ENCODE measurements at places on chromosomes 4 and X.

- DNase-seq: no peak
Observed at GRCh38 chrX:38861489-38861888, 60.2 kb downstream of the MID1IP1 start.

DNA sequence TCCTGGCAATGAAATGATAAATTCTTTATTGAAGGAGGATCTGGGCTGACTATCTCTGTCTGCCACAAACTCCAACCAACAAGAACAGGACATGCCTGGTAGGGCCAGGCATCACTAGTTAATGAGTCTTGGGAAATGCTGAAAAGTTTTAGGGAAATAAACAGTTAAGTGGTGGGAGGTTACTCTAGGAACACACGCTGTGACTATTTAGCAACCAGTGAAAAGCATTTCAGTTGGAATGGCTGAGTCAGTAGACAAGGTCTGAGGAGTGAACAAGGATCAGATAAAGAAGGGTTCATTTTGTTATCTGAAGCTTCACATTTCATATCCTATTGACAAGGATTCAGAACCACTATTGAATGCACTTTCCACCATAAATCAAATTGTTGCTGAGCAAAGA, 394.9 kb upstream of the BOD1L1 start:
- no peak for DNase-seq

- DNase-seq: no peak
Observed at GRCh38 chr4:15963001-15963451, at the start of gene FGFBP2. Gene FGFBP2, minus strand, starts transcription at chr4:15963175. Its CDS starts 46 bp downstream, at chr4:15963129.

GRCh38 chr4:38409852-38410251, 254.1 kb upstream of the KLF3 start:
- no peak for DNase-seq

- no peak for DNase-seq
Observed at GRCh38 chrX:41184312-41184711, 99.1 kb downstream of the USP9X start.

GRCh38 chrX:13258052-13258444, 61.8 kb downstream of the ATXN3L start:
- DNase-seq: no peak

DNA sequence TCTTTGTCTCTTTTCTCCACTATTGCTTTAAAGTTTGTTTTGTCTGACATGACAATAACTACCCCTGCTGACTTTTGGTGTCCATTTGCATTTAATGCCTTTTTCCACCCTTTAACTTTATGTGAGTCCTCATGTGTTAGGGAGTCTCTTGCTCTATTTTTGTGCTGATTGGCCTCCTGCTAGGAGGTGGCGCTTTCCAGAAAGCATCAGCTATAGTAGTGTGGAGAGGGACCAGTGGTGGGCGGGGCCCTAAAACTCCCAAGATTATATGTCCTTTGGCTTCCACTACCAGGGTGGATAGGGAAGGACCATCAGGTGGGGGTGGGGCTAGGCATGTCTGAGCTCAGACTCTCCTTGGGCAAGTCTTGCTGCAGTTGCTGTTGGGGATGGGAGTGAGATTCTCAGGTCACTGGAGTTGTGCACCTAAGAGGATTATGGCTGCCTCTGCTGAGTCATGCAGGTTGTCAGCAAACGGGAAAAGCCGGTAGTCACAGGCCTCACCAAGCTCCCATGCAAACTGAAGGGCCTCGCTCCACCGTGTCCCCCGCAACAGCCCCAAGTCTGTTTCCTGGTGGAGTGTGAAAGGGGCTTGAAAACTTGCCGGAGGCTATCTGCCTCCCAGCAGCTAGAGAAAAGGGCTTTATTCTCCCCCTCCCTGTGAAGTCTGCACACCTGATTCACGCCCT, 156.3 kb downstream of the CPEB2 start:
- no peak for DNase-seq

DNA sequence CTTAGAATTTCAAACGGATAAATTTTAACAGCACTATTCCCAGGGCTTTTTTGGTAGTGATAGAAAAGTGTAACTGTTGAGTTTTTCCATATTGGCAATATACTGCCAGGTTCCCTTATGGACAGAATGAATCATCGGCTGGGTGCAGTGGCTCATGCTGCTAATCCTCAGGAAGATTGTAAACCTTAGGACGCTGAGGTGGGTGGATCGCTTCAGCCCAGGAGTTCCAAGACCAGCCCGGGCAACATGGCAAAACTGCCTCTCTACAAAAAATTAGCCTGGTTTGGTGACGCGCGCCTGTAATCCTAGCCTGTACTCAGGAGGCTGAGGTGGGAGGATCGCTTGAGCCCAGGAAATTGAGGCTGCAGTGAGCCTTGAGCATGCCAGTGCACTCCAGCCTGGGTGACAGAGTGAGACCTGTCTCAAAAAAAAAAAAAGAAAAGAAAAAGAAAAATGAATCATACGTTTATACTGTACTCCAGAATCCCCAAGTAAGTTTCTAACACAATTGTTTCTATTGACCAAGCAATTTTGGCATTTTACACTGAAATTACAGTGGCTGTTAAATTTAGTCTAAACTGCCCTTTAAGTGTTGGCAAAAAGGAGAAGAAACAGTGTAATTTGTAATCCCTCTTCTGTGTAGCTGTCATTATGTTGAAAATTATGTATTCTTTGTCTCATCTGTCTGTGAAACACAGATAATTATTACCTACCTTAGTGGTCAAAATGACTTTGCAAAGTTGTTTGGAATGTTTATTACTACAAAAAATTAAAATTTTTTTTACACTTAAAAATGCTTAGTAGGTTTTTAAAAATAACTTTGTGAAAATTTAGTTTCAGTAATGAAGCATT, 1.8 kb downstream of the SLC30A9 start:
- no peak for DNase-seq

DNA sequence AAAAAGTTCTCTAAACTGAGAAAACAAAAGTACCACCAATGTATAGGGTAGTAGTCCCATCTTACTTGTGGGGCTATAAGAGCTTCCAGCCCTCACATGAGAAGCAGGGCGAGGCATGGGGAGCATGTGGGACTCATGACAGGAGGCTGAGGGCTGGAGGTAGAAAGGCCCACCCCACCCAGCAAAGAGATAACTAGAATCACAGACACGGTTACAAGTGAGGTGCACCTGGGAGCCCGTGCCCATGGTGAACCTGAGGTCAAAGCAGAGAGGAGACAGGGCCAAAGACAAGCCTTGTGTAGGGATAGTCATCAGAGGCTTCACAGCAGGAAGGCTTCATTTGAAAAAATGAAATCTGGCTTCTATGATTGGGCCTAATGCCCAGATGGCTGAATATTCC, 55.4 kb downstream of the TTC29 start:
- DNase-seq: no peak

- DNase-seq: no peak
Observed at GRCh38 chrX:7270933-7271332, 123.0 kb upstream of the PUDP start.

DNA sequence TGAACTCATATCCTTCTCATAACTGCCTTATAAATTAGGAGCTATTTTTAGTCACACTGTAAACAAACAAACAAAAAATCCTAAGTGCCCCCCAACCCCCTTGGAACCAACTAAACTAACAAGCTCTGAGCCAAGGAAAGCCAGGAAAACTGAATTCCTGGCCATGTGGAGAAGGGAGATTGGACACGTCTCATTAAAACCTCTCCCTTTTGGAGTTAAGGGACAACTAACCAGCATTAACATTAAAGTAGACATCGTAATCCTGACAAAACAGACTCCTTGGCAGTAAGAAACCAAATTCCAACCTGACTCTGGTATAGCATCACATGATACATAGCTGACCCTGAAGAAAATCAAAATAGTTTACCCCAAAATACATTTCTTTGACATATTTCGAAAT, 937.1 kb upstream of the GRIA3 start:
- no peak for DNase-seq

GRCh38 chr4:74108457-74109115, 9.6 kb upstream of the CXCL2 start:
- no peak for DNase-seq

DNA sequence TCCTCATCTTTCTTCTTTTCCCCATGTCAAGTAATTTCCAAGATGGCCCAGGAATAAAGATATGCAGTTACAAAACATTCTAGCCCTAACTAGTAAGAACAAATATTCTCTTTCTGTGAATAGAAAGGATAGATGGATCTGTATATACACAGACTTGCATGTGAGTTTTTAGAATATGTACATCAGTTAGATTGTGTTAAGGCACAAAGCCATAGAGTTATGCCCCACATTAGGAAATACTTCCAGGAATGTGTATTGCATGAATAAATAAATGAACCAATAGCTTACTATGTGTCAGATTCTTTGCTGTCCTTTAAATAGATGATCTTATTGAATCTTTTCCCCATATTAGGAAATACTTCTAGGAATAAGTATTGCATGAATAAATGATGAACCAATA, 46.0 kb upstream of the TMPRSS11E start:
- DNase-seq: no peak

GRCh38 chr4:15451181-15451865, 18.4 kb upstream of the CC2D2A start:
- no peak for DNase-seq

GRCh38 chrX:23952984-23953907, 45.4 kb downstream of the CXorf58 start:
- DNase-seq: no peak
